ENCODE measurements at places on chromosomes 7 and 10. TPM values are rescaled to one million over a fixed set of nuclear protein-coding genes. Genes with fewer than 3 reads are reported as not detected.

LMTK2 gene
- polyA plus RNA-seq, result 6.9 TPM

FIGNL1 gene
- 25.0 TPM for polyA plus RNA-seq

CYP2C8 gene
- not detected for polyA plus RNA-seq

IDI2 gene
- polyA plus RNA-seq, result not detected

SAP25 gene
- polyA plus RNA-seq, result 0.37 TPM

HOXA13 gene
- 2.4 TPM for polyA plus RNA-seq

PRF1 gene
- not detected for polyA plus RNA-seq

NOS3 gene
- polyA plus RNA-seq, result 0.51 TPM

CC2D2B gene
- 0.15 TPM for polyA plus RNA-seq

LIPF gene
- not detected for polyA plus RNA-seq

TAF6 gene
- polyA plus RNA-seq, result 57.0 TPM

MGAM2 gene
- polyA plus RNA-seq, result 0.01 TPM

FKBP6 gene
- not detected for polyA plus RNA-seq

YWHAG gene
- 295 TPM for polyA plus RNA-seq

TRIM74 gene
- 0.62 TPM for polyA plus RNA-seq

DHX32 gene
- 28.2 TPM for polyA plus RNA-seq

LRRC4 gene
- not detected for polyA plus RNA-seq

ZNF32 gene
- 25.3 TPM for polyA plus RNA-seq

CYP17A1 gene
- polyA plus RNA-seq, result not detected

GPNMB gene
- polyA plus RNA-seq, result 2.7 TPM

ERVW-1 gene
- polyA plus RNA-seq, result not detected

RAMP3 gene
- polyA plus RNA-seq, result not detected

CCDC201 gene
- not detected for polyA plus RNA-seq

FGL2 gene
- not detected for polyA plus RNA-seq

SPDYE2B gene
- polyA plus RNA-seq, result not detected

GDF2 gene
- polyA plus RNA-seq, result not detected

C10orf67 gene
- polyA plus RNA-seq, result 0.06 TPM

C7orf33 gene
- polyA plus RNA-seq, result not detected

PTPRZ1 gene
- not detected for polyA plus RNA-seq

PLA2G12B gene
- polyA plus RNA-seq, result not detected

ZFYVE27 gene
- polyA plus RNA-seq, result 20.1 TPM

CPVL gene
- 0.05 TPM for polyA plus RNA-seq

GSTO1 gene
- 152 TPM for polyA plus RNA-seq

EBLN1 gene
- not detected for polyA plus RNA-seq

VWC2 gene
- polyA plus RNA-seq, result not detected

AKR1C1 gene
- 642 TPM for polyA plus RNA-seq

PVRIG gene
- not detected for polyA plus RNA-seq

APBB1IP gene
- 7.5 TPM for polyA plus RNA-seq

OPALIN gene
- polyA plus RNA-seq, result not detected

ITGB8 gene
- 0.39 TPM for polyA plus RNA-seq

Measured in A549 (cell line).